NAMALWA (cell line): ENCODE measurements at places on chromosomes 7 and 10.

DNA sequence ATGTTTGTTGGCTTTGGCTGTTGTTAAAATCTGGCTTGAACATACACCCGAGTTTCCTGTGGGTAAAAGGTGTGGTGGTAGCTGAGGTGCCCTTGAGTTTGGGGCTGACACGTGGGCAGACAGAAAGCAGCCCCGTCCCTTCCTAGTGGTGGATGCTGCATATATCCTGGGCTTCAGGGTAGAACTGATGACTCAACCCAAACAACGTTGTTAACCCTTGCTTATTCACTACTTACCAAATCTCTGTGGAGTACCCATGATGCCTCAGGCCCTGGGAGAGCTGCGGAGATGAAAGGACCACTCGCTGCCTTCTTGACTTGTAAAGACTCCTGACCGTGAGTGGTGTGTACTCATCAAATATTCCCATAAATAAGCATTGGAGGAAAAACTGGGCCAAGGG, 245.1 kb downstream of the RAB11FIP2 start:
- DNase-seq: no peak

- DNase-seq: no peak
These were observed 1.2 kb downstream of the MACROH2A2 start for GRCh38 chr10:70053841-70054288.

GRCh38 chr10:22324413-22324812, 3.5 kb downstream of the BMI1 start:
- DNase-seq: peak; percentile 25

DNA sequence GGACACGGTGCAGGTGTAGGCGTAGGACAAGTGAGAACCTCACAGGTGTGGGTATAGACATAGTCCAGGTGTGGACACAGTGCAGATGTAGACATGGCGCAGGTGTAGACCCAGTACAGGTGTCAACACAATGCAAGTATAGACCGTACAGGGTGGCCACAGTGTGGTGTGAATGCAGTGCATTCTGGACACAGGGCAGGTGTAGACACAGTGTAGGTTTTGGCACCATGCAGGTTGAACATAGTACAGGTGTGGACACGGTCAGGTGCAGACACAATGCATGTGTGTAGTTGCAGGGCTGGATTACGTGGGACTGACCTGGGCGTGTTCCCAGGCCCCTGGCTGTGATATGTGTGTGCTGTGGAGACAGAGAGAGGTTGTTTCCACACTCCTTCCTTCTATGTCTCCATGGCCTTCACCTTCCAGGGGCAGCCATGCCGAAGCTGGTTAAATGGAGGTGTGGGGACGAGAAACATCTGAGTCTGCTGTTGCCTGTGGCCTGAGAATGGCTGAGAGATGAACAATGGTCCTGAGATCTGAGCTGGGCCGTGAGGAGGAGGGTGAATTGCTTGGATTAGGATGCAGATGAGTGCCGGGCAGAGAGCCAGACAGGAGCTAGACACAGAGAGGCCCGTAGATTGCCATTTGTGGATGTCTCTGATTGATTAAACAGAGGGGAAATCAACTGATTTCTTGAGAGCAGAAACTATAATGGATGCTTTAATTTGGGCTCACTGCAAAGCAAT, 343.9 kb upstream of the SHH start:
- DNase-seq: no peak

DNA sequence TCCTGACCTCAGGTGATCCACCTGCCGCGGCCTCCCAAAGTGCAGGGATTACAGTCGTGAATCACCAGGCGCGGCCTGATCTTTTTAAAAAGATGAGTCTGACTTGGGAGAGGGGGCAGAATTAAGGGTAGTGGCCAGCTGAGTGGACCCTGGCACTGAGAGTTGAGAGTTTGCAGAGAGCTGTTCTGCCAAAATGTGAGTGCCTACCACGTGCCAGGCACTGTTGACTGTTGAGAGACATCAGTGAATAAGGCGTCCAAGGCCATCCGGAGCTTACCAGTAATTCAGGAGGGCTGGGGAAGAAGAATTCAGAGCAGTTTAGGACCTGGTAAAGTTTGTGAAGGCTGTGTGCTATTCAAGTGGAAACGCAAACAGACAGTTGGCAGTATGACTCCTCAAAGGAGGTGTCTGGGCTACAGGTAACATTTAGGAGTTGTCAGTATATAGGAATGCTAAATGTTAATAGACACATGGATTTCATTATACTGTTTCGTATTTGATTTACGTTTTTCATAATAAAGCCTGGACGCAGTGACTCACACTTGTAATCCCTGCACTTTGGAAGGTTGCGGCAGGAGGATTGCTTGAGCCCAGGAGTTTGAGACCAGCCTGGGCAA, 1.5 kb downstream of the NIPSNAP2 start:
- no peak for DNase-seq

GRCh38 chr7:53656881-53657280, 621.4 kb downstream of the POM121L12 start:
- no peak for DNase-seq

DNA sequence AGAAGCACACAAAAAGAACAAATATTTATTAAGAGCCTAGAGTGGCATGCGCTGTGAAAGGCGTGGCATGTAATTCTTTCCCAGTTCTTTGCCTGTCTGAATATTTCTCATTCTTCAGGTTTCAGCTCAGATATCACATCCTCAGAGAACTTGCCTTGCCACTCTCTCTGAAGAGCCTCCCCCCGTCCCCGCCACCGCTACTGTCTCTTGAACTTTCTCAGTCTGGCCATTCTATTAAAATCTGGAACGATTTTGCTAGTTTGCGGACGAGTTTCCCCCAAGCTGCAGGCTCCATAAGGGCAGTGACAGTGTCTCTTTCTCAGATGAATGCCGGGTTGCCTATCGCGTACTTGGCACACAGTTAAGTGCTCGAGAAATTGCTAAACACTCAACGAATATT, 787 bp upstream of the PLEKHA1 start:
- no peak for DNase-seq

- DNase-seq: no peak
These were observed 15.1 kb downstream of the FZD8 start for GRCh38 chr10:35626971-35627507.

- DNase-seq: no peak
These were observed 172.0 kb downstream of the BAMBI start for GRCh38 chr10:28849309-28849708.

GRCh38 chr7:120874016-120874415, 16.1 kb upstream of the TSPAN12 start:
- no peak for DNase-seq

- no peak for DNase-seq
These were observed 299.4 kb downstream of the TCERG1L start for GRCh38 chr10:131011936-131012640.

GRCh38 chr10:34171957-34172527, 643.1 kb downstream of the PARD3 start:
- DNase-seq: no peak

DNA sequence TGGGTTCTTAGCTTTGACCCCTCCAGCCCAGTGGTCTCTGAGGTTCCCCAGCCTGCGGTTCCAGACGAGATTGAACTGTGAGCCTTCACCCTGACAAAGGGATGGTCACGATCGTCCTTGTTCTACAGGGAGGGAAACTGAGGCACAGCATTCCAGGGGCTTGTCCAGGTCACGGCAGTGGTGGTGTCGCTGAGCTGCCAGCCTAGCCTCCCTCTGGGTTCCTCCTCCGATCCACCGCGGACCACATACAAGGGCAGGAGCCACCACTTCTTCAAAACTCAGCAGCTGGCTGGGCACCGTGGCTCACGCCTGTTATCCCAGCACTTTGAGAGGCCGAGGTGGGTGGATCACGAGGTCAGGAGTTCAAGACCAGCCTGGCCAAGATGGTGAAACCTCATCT, 35.8 kb downstream of the ELFN1 start:
- no peak for DNase-seq

GRCh38 chr7:156067156-156067555, 254.9 kb upstream of the SHH start:
- no peak for DNase-seq

DNA sequence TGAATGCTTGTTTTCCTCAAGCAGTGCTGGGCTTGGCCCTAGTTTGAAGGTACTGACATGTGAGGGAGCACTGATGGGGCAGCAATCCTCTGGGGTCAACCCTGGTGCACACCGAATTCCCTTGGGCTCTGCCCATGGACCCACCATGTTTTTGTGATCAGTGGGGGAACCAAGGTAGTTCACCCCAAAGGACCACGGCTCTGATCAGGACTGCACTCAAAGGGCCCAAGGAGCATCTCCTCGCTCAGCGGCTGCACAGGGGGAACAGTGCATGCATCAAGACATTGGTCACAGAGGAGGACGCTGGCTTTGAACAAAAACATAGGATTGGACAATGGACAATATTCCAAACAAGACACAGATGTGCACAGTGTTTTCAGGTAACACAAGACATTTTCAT, 12.7 kb downstream of the CXCL12 start:
- DNase-seq: no peak

DNA sequence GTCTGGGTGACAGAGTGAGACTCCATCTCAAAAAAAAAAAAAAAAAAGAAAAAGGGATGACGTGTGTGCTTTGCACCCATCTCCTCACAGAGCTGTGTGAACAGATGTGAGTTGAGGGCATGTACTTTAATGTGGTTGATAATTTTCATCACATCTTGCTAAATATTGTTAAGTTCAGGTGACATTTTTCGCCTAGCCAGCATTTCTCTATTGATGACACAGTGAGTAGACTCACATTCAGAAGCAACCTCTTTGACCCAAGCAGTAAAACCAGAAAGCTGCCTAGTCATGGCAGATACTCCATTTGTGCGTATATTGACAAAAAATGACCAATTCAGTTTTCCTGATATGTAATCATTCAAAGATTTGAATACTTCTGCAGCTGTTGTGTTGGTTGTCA, 126.0 kb downstream of the ATRNL1 start:
- DNase-seq: no peak

DNA sequence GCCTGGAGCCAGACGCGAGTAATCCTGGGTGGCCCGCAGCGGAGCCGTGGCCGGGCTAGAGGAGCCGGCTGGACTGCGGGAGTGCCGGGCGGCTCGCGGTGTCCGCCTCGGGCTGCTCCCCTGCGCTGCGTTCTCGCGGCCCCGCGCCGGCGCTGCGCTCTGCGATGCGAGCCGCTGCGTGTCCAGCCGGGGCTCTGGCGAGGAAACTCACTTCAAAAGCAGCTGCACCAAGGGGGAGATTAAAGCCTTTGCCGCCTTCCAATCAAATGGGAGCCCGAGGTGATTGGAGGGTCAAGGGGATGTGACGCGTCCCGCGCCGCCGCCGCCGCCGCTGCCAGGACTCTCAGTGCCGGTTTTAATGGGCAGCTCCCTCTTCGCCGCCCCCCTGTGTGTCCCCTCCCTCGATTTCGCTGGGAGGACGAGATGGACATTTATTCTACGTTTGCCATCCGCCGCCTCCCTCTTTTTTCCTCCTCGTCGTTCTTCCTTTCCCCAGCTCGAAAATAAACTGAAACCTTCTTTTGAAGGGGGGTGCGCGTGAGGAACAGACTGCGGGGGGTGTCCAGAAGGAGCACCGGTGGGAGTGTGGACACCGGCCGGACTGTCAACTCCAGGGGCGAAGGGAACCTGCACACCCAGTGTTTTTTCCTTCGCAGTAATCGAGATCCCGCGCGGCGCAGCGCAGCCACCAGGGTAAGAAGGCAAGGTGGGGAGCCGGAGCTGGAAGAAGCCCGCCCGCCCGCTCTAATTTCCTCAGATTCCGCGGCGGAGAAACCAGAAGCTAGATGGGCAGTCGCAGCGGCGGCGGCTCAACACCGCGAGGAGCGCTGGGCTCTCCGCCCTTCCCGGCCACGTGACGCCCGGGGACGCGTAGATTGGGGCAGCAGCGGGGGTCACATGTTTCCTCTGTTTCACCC, at the start of gene ZNF503:
Gene ZNF503, minus strand, starts transcription at position 196 of the 917 bp plus-strand sequence. CDS start 345 bp downstream, outside the sequence.
- no peak for DNase-seq

DNA sequence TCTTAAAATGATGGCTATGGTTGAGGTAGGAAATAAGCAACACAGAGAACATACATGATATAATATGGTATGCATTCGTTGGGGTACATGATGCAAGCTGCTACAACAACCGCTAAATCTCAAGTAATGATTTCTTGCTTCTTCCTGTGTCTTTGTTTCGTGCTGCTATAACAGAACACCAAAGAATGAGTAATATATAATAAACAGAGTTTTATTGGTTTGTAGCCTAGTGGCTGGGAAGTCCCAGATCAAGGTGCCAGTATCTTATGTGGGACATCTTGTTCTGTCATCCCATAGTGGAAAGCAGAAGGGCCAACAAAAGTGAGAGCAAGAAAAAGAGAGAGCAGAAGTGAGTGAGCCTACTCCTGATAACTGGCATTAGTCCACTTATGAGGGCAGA, 689.7 kb downstream of the SUGCT start:
- DNase-seq: no peak

DNA sequence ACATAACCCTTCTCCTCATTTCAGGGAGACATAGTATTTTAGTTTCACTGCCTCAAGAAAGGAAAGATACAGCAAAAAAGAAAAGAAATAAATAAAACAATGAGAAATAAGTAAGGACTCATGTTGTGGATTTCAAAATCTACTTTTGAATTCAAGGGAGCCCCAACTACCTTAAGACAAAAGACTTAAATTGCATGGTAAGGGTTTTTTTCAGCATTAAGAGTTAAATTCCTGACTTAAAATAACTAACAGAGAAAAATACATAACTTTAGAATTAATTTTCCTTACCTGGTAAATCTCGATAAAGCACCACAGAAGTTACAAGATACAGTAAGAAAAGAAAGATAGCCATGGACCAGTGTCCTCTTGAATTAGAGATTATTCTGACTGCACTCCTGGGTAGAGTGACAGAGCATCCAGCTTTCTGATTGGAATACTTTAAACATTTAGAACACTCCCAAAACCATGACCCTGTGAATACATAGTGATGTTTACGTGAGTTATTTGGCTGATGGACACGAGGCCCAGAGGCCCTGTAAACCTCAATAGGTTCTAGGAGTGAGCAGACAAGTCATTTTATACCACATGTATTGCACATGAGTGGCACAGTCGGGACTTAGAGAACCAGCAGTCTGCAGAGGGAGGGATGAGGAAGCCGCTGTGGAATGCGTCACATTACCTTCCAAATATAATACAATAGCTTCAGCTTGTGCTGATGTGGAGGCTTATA, 292.5 kb upstream of the SEMA3C start:
- no peak for DNase-seq

- no peak for DNase-seq
These were observed 119.8 kb downstream of the SMURF1 start for GRCh38 chr7:99024066-99024465.

GRCh38 chr7:105661625-105662024, 80.3 kb upstream of the EFCAB10 start:
- no peak for DNase-seq

DNA sequence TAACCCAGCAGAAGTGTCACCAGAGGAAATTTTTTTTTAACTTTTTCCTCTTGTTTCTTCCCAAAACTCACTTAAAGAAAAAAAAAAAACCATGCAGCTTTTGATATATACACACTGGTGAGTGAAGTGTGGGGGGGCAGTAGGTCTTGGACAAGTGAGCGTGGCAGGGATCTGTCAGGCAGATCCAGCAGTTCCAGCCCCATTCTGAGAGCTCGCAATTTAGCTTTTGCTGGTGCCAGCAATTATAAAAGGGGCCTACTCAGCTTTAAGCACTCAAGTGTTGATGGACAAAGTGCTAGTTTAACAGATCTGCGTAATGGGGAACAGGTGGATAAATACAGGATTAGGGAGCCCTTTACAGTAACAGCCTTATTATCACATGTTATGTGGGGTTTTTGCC, 619.2 kb upstream of the GALNT17 start:
- DNase-seq: no peak

- DNase-seq: no peak
These were observed 44.2 kb downstream of the MINDY4 start for GRCh38 chr7:30815388-30815854.

- no peak for DNase-seq
These were observed 28.2 kb upstream of the C10orf53 start for GRCh38 chr10:49651039-49651835.
